GM06990 (cell line): ENCODE measurements at places on chromosomes 3 and 15.
A peak's percentile ranks its signal among the peaks of the same experiment; 100 is the strongest.

- DNase-seq, result no peak
Observed at GRCh38 chr3:186821429-186822387, 15.4 kb upstream of the RFC4 start.

- DNase-seq, result peak; percentile 89
Observed at GRCh38 chr15:74788683-74789151, 6.8 kb downstream of the CSK start.

GRCh38 chr3:68089572-68090011 lies 435.2 kb upstream of the SUCLG2 start:
- DNase-seq, result no peak

DNA sequence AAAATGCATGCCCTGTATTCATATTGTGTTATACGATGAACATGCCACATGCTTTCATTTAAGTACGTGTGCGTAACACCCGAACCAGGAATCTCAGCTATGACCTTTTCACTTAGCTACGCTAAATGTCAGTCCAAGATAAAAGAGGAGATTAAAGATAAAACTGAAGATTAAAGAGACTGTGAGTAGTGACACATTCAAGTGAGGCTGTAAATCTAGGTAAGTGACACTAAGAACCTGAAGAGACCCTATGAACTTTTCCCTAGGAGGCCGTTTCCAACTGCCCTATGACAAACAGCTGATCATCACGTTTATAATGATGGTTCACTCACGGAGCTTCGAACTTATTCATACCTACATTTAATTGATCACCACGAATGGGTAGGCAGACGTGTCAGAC lies 32.2 kb downstream of the TFRC start:
- no peak for DNase-seq

GRCh38 chr3:37147666-37148065 lies 26.7 kb downstream of the LRRFIP2 start:
- DNase-seq, result no peak

DNA sequence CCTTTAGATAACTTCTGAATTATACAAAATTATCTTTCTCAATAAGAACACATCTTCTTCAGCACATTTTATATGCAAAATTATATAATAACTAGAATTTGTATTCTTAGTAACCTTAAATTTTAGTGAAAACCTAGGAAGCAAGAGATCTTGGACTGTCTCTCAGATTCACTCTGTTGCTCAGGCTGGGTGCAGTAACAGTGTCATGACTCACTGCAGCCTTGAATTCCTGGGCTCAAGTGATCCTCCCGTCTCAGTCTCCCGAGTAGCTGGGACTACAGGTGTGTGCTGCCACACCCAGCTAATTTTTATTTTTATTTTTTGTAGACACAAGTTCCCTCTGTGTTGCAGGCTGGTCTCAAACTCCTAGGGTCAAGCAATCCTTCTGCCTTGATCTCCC lies 29.9 kb downstream of the MKRN3 start:
- DNase-seq, result no peak

GRCh38 chr3:159200176-159200575 lies 398.3 kb downstream of the MFSD1 start:
- DNase-seq, result no peak

- no peak for DNase-seq
Observed at GRCh38 chr3:123283074-123283473, 81.3 kb downstream of the SEC22A start.

DNA sequence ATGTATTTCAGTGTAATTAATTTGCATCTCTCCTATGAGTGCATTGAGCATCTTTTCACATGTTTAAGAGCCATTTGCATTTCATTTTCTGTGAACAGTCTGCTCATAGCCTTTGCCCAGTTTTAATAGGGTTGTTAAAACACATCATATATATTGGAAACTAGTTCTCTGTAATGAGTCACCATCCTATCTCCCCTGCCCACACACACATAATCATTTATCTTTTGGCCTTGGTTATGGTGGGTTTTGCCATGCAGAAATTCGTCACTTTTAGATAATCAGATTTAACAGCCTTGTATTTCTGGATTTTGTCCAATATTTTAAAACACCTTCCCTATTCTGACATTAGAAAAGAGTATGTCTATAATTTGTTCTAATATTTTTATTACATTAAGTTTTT lies 11.9 kb upstream of the CHRM5 start:
- no peak for DNase-seq

GRCh38 chr3:157438194-157438730 lies 1.6 kb downstream of the PTX3 start:
- DNase-seq, result no peak

GRCh38 chr3:19539518-19540392 lies 391.4 kb downstream of the KCNH8 start:
- peak; percentile 72 for DNase-seq

DNA sequence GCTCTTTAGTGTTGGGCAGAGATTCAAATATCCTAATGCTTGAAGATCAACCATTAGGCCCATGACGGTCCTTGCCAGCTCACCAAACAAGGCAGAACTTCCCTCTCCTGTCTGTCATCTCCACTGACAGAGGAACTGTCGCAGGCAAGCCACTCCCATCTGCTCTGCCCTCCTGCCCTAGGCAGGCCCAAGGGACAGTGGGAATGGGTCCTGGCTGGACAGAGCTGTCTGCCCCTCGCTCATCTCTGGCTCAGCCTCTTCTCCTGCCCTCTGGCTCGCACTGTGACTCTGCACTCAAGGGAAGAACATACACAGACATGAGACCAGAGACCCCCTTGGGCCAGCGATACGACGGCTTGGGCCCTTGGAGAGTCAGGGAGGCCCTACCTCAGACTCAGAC lies 7.6 kb upstream of the MUSTN1 start:
- DNase-seq, result no peak

DNA sequence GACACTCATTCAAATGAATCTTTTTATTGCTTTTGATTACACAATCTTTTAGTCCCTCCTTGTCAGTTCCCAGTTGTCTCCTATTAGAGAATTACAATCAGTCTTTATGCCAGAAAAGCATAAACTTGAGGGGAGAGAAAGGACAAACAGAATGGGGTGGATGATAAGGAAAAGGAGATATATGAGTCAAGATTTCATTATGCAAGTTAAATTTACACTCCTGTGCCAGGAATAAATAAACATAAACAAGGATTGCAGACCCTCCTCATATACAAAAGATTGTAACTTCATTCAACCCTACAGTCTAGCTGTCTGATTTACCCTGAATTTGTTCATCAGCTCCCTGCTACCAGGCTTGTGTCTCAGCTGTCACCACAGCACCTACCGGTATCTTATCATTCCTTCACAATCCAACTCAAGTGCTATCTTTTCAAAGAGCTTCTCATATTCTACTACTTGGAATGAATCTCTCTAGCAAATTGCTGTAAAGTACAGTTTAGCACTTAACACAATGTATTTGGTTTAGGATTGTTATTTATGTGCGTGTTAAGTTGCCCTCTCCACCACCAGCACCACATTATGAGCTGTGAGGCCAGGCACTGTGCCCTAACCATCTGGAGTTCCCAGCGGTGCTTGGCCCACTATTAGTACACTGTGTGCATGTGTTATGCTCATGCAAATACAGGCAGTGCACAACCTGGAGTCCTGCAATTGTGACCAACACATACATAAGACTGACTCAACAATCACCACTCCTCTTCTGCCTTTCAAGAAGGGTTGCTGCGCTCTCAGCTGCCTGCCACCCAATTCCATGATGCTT lies 504.1 kb downstream of the TBL1XR1 start:
- DNase-seq, result no peak

- DNase-seq, result no peak
Observed at GRCh38 chr3:157436583-157437291, at the start of gene PTX3. PTX3 (plus strand) TSS chr3:157436850; CDS start chr3:157436934, 84 bp downstream.

DNA sequence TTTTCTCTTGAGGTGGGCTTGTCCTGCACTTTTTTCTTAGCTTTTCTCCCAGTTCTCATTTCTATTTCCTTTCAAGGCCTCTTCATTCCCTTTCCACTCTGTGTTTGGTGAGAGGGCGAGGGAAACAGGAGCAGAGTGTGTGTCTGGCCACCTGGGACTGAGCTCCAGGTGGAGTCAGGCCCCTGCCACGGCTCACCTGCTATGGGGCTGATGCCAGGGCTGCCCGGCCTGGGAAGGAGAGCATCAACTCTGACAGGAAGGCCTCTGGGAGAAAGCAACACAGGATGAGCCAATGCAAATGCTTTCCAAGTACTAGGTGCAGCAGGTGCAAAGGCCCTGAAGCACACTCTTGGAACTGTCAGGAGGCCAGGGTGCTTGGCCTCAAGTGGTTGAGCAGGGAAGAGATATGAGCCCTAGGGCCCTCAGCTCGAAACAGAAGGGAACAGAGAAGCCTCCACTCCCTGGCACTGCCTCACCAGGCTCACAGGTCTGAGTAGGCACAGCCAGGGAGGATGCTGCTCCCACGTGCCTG lies 27.3 kb upstream of the DUSP7 start:
- no peak for DNase-seq

DNA sequence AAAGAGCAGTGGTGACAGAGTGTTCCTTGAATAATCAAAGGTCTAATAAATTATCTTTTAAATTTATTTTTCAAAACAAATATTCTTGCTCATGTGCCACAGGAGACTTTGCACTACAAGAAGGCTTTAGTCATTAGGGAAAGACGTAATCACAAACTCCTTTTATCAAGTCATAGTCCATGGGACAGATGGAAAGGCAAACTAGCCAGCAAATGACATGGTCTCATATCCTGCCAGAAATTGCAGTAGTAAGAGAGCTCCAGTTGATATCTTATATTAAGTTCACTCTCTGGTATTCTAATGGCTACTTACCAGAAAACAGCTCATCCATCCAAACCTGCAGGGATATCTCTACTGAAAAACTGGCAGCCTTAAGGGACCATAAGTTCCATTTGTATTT lies 225.0 kb upstream of the TP63 start:
- no peak for DNase-seq

DNA sequence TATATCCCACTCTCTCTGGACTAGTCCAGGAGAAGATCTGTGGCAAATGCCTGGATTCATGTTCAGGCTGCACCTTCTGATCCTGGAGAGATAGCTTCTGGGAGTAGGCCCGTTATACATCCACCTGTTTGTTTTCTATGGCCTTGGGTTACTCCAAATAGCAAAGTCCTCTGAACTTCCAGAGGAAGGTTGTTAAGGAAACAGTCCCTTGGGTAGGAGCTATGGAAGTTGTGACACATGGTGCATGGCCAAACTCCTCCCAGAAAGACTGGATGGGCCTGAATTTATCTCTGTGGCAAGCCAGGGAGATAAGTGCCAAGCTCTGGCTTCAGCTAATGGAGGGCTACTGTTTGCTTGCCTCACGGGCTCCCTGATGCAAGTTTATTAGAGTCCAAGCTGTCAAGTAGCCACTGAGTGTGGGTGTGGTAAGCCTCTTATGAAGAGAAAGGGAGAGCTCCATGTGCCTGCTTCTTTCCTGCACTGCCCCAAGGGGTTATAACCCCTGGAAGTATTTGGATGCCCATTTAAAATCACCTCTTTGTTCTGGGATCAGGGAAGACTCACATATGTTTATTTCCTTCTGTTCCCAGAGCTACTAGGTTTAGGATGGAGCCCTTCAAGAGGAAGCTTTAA lies 328.7 kb upstream of the ATP11B start:
- no peak for DNase-seq

DNA sequence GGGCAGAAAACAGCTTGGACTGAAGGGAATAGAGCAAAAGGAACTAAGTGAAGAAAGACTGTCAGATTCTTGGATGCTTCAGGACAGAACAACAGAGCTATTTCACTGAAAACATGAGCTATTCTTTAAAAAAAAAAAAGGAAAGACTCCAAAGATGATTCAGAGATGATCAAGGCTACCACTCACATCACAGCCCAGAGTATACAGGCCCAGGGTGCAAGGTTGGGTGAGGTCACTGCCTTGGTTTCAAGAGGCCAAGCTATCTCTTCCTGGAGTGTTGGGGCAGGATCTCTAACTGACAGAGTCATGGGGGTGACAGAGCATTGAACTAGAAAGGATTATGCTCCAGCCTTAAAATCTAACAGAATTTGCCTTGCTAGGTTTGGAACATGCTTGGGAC lies 118.1 kb downstream of the AGBL1 start:
- DNase-seq, result no peak

DNA sequence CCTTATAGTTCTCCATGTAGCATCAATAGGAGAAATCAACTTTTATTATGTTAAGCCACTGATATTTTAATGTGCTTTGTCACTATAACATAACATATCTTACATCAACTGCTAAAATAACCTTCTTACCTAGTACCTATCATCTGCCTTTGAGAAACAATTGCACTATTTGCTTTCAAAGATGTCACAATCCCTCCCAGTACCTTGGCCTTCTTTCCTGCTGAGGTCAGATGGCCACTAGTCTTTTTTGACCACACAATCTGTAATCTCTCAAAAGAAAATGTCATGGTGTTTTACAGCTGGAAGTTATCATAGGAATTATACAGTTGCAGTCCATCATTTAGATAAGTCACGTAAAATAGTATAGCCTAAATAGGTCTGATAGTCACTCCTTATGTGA lies 247.5 kb upstream of the SLITRK3 start:
- no peak for DNase-seq

DNA sequence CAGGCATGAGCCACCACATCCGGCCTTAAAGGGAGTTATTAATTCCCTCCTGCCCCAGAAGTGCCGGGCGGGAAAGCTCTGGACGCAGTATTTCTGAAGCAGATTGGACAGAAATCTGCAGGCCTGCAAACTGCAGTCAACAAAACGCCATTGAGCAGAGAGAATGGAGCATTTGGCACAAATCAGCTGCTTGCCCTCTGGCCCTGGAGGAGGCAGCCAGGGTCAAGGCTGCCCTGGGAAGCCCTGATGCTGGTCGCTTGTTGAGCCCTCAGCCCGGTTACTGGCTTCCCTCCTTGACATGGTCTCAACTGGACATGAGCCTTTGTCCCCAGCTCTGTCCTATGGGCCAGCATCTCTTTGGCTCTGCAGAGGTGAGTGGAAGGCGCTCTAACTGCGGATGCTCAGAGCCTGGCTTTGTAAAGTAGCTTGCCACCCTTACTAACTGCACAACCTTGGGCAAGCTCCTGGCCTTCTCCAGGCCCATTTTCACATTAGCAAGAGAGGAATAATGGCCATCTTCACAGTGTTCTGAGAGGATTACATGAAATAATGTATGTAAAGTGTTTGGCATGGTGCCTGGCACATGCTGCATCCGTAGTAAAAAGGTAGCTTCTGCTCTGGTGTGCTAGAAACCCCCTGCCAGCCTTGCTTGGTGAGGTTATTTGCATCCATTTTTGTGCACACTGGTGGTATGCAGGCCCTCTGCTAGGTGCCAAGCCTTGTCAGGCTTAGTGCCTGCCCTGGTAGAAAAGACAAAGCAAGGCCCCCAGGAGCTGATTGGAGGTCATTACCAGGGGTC lies 4.1 kb downstream of the SEMA4B start:
- no peak for DNase-seq

DNA sequence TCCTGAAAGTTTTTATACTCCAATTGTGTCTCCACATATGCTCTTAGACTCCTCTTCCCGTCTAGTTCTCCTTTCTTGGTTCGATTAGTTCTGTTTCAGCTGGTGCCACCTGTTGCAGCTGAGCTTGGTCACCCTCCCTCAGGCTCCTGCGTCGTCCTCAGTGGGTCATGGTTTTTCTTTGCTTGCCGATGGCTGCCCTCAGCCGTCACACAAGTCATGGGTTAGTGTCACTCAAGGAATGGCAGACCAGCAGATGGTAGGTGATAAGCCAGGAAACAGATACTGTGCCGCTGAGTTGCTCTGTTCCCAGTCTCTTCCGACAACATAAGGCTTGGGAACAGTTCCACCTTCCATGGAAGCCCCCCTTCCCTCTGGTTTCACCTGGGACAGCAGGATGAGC lies 109.9 kb downstream of the IGF1R start:
- DNase-seq, result no peak

GRCh38 chr3:27885641-27886040 lies 163.5 kb upstream of the EOMES start:
- DNase-seq, result no peak
